ENCODE measurements at places on chromosomes 3 and 15.

DNA sequence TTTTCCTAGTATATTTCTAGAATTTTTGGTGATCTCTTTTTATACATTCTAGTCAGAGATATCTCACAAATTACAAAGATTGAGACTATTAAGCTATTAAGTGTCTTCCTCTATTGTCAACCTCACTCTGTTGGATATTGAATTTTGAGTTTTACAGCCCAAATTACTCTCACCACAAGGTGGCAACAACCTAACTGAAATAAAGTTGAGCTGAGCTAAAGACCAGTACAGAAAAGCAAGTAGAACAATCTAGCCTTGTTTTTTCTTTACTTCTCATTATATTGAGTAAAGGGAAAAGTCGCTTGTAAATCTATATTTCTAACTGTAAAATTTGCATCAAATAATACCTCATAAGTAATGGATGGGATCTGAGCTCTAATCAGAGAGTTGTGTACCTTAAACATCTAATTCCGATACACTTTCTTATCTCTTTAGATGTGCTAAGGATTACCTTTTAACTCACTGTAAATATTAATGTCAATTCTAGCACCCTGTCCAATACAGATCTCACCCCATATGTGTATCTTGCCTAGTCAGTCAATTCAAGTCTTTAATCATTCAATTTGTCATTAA lies 13.6 kb upstream of the COMMD2 start:
- no peak for DNase-seq

GRCh38 chr3:53594276-53594675 lies 99.9 kb downstream of the CACNA1D start:
- no peak for DNase-seq

- DNase-seq, result no peak
Observed at GRCh38 chr3:97656638-97657037, 107.9 kb upstream of the ARL6 start.

GRCh38 chr15:101332061-101332467 lies 37.0 kb upstream of the SNRPA1 start:
- no peak for DNase-seq

- no peak for DNase-seq
Observed at GRCh38 chr3:169865176-169865767, 4.5 kb downstream of the LRRC31 start.

GRCh38 chr3:34237946-34238345 lies 439.5 kb downstream of the PDCD6IP start:
- DNase-seq, result no peak

GRCh38 chr15:27512281-27513001 lies 541.5 kb downstream of the GABRG3 start:
- DNase-seq, result no peak

GRCh38 chr3:165768680-165769079 lies 68.5 kb downstream of the BCHE start:
- DNase-seq, result no peak

DNA sequence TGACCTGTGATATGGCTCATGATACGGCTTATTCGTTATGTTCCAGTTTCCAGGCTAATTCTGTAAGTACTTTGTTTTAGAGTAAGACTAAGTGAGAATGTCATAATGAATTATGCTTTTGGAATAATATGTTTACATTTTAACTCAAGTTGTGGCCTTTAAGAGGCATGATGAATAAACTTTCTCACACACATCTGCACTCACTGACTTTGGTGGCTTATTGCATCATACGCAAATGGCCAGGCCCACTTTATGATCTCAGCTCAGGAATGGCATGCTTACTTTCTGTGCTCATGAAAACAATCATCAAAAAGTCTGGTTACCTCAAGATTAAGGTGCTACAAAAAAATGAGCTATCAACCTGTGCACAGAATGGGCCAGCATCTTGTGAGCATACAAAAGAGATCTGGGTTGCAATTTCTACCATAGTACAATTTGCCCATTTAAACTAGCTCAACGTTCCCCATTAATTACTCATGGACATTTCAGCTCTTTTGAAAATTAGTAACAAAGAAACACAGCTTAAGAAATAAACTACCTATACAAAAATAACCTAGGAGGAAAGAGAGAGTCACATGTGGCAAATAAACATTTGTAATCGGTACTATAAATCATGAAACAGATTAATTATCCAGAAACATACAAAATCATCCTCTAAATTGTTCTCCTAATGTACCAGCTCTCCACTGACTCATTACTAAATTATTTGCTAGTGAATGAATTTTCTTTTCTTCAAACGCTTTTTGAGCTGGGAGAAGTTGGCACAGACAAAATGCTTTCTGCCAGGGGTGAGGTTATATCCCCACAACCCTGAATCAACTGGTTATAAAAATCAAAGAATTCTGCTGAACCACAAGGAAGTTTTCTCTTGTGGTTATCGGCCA lies 439.0 kb upstream of the ADAMTS9 start:
- no peak for DNase-seq

DNA sequence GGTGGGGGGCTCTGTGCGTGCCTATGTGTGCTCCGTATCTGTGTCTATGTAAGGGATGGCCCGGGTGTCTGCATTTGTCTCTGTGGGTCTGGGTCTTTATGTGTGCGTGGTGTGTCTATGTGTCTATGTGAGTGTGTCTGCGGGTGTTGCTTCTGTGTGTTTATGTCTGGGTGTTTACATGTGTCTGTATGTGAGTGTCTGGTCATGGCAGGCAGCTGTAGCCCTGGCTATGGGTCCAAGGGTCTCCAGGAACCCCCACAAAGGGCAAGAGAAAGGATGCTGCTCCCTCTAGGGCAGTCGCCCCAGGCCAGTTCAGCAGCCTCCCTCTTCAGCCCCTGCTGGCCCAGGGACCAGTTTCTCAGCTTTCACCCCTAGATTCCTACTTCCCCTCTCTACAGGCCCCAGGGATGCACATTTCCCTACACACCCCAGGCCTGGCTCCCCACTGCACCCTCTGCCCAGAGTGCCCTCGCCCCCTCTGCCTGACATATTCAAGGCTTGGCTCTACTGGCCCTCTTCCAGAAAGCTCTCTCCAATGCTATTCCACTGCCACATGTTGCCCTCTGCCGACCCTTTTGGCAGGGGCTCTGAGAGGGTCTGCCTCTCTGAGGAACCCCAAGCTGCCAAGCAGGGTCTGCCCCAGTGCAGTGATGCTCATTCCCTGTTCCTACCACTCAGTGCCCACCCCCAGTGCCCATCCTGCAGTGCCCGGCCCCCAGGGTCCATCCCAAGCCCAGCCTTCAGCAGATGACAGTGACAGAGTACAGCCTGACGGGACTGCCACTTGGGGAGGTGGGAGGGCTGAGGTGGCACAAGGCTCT lies 1.0 kb upstream of the MYL3 start:
- DNase-seq, result no peak

- no peak for DNase-seq
Observed at GRCh38 chr3:54225841-54226528, 103.6 kb downstream of the CACNA2D3 start.

GRCh38 chr15:60000113-60000823 lies 3.8 kb upstream of the FOXB1 start:
- DNase-seq, result no peak

GRCh38 chr15:50916400-50916799 lies 7.9 kb downstream of the AP4E1 start:
- no peak for DNase-seq

- no peak for DNase-seq
Observed at GRCh38 chr3:14456794-14457193, 54.4 kb downstream of the SLC6A6 start.
